IPS-NIHi11 (cell line): ENCODE measurements at places on chromosomes 6 and 20.

DNA sequence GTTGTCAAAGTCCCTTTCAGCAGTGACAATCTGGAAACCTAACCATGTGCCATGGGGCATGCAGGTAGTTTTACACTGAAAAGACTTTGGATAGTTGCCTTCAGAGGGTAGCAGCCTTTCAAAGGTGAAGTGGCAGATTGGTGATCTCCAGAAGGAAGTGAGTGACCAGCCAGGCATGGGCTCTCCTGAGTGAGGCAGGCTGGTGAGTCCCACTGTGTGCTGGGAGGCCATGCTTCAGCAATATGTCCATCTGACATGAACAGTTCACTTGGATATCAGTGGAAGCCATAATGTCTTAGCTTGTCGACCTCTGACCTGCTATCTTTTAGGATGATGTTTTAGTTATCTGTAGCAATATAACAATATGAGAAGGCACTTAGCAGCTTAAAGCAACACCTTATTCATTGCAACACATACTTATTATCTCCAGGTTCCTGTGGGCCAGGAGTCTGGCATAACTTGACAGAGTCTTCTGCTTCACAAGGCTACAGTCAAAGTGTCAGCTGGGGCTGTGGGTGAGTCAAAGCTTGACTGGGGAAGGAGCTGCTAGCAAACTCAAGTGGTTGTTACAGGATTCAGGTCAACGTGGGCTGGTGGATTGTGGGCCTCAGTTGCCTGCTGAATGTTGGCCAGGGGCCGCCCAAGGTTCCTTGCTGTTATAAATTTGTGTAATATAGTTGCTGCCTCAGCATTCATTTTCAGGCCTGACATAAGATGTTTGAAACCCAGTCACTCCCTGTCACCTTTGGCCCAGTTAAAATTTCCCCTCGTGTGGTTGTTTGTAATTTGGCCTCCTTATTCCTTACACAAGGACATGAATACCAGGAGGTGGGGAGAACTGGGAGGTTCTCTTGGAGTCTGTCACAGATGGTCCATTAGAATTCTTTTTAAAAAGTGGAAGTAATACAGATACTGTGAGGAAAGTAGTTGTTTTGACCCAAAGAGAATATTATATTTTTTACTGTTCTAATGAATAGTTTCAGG, 100.2 kb downstream of the UST start:
- no peak for DNase-seq

GRCh38 chr6:10685092-10685915, 9.1 kb downstream of the C6orf52 start:
- DNase-seq, result no peak

GRCh38 chr6:98547634-98548033, 286.7 kb upstream of the POU3F2 start:
- DNase-seq, result no peak

GRCh38 chr6:54053881-54054391, 57.3 kb upstream of the MLIP start:
- peak; percentile 6 for DNase-seq
